ENCODE measurements at places on chromosomes 2 and 18.

DNA sequence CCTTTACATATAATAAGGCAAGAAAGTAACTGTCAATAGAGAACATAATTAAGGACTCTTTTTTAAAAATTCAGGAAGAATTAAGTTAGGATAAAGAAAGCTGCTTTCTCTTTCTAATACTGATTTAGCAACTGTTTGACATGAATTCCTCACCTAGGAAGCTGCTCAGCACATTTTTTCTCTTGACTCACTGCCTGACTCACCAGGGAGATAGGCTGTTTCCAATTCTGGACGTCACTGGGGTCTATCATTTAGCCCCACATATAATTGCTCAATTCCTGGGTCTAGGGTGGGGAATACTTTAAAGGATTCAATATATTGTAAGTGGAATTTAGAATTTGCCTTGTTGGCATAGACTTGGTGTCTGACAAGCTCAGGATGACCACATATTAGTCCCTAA lies 50.8 kb upstream of the UGP2 start:
- DNase-seq, result no peak

DNA sequence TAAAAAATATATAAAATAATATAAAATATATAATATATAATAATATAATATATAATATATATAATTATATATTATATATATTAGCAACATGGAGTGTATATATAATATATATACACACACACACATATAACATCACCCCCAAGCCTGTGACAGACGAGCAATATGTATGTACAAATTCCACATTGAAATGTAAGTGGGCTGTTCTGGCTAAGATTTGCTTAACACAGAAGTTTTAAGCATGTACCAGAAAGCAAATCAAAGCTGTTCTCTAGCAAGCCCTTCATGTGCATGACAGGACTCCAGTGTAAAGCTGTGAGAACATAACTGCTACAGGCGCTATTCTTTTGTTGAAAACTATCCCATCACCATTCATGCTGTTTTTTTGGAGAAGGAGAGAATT lies 261.7 kb upstream of the TNP1 start:
- DNase-seq, result no peak

- no peak for DNase-seq
These were observed 48.9 kb downstream of the BMPR2 start for GRCh38 chr2:202425036-202425435.

- DNase-seq, result no peak
These were observed 121.4 kb upstream of the COL3A1 start for GRCh38 chr2:188852772-188853171.

DNA sequence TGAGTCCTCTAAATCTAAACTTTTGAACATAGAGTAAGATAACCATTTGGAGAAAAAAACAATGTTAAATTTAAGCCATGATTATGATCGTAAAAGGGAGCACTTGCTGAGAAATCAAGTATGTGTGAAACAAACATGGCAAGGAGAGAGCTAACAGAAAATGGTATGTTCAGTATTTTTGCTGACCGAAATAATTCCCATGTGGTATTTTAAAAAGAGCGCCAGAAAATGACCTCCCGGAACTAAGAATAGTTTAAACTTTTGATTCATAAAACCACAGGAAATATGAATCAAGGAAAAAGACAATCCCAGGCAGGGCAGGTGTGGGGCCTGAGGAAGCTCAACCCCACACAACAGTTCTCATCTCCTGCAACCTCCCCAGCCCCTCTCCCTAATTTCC lies 74.2 kb downstream of the DOCK10 start:
- DNase-seq, result no peak

DNA sequence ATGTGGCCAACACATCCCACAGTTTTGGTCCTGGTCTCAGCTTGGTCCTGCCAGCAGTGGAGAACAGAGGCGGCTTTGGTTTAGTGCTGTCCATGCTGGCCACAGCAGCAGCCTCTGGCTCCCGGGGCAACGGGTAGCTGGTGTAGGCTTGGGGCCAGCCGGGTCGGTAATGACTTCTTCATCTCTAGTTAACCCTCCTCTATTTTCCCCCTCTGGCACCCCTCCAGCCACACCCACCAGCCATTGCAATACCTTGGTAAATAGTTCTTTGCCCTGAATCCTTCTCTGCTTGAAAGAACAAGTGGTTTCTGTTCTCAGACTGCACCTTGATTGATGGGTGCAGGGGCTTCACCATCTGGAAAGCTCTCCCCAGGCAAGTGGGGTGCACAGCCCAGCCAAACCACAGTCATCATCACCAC lies 31.7 kb upstream of the ZNF396 start:
- DNase-seq, result no peak

- DNase-seq, result no peak
These were observed at the start of gene SCN9A for GRCh38 chr2:166375736-166376487. SCN9A (minus strand) TSS chr2:166375944; CDS start chr2:166311756, 64,188 bp downstream.

GRCh38 chr2:231034291-231034882 lies 2.9 kb upstream of the C2orf72 start:
- no peak for DNase-seq

DNA sequence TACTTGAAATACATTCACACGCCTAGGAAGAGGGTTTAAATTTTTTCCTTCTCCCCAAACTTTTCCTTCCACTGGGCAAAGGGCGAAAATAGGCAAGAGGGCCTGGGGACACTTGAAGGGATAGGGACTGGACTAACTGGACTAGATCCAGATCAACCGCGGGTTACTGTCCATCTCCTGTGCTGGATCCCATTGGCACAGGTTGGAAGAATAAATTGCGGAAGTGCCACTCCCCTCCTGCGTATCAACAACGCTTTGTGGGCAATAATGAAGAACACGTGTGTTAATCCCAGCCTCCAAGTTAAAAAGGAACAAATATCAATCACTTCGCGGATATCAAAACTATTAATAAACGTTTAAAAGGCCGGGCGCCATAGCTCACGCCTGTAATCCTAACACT lies 1.7 kb upstream of the FZD5 start:
- no peak for DNase-seq

DNA sequence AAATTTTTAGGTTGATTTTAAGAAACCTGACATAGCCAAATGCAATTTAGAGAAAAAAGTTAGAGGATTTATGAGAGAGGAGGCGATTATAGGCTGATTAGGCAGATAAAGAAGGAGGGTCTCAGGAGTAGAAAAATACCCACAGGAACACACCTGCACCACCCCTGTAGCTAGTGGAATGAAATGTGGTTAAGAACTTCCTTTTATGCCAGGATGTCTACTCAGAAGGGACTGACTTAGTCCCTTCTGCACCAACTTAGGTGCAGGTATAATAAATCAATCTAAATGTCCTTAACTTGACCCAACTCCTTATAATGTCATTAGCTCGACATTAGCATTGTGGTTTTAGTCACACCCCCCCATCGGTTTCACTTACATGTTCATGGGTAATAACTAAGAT lies 1274.5 kb upstream of the TMEFF2 start:
- DNase-seq, result no peak

GRCh38 chr2:160533482-160533881 lies 39.9 kb upstream of the RBMS1 start:
- no peak for DNase-seq

- no peak for DNase-seq
These were observed 305.9 kb upstream of the VWC2L start for GRCh38 chr2:214104967-214105366.

DNA sequence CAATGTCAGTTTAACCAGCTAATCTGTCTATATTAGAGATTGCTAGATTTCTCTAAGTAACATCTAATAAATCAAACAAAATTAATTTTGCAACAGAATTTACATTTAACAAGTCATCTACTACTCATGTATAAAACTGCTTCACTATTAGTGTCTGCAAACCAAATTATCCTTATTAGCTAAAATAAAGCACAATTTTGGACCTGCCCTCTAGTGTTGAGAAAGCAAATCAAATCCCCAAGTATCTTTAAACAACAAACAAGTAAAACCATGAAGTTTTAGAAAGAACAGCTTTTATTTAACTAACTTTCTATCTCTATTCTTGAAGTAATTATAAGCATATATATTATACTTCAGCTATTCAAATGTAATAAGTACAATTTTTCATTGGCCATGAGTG lies 113.1 kb upstream of the SP3 start:
- DNase-seq, result no peak

GRCh38 chr18:62714671-62715435 lies 488 bp upstream of the PHLPP1 start:
- peak; percentile 86 for DNase-seq

- no peak for DNase-seq
These were observed 1462.7 kb upstream of the NXPH2 start for GRCh38 chr2:140242889-140243288.

DNA sequence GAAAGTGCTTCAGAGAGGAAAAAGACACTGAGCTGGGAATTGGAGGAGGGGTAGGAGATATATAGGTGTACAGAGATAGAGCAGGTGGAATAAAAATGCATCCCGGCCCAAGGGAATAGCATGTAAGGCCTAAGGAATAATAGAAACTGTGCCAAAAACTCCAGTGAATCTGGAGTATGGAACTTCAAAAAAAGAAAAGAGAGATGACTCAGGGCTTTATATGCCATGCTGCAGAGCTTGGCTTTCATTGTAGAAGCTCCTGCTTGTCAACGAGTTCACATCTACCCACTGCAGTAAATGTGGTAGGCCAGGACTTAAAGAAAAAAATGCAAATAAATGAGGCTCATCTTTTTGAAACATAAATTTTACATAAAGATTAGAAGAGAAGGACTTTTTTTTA lies 131.8 kb downstream of the MREG start:
- DNase-seq, result no peak
